T-helper 1 cell (primary cell): ENCODE measurements at places on chromosomes 7 and 10.

DNA sequence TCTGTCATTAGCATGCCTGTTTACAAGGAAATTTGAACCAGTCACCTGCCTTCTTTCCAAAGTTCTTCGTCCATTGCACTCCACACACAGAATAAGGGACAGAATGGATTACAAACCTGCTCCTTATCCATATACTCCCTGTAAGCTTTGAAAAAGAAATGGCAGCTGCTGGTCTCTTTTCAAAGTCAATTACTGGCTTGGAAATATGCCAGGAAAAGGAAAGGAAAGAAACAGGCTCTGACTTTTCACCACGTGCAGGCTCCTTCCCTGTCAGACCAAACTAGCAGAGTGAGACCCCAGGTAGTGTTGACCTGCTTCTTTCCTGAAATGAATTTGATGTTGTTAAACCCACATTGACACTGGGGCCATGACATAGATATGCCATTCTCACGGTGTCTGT, 84.5 kb downstream of the LHFPL3 start:
- DNase-seq, result no peak

DNA sequence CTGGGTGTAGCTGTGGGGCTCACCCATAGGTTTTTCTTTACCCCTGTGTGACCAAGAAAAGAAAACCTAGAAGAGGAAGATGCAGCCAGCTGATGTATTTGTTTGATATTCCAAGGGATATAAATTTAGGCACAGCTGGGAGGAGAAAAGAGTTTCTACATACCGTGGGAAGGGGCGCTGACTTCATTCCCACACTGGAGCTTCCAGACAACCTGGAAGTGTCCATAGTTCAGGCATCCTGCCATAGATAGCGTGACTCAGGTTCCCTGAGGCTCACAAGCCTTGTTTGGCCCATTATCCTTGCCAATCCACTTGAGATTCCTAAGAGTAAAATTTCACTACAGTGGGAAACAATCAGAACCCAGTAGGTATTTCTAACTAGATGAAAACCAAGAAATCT, 371.7 kb upstream of the NRP1 start:
- DNase-seq, result no peak

- no peak for DNase-seq
These were observed 68.4 kb downstream of the ASAH2B start for GRCh38 chr10:50807851-50808776.

DNA sequence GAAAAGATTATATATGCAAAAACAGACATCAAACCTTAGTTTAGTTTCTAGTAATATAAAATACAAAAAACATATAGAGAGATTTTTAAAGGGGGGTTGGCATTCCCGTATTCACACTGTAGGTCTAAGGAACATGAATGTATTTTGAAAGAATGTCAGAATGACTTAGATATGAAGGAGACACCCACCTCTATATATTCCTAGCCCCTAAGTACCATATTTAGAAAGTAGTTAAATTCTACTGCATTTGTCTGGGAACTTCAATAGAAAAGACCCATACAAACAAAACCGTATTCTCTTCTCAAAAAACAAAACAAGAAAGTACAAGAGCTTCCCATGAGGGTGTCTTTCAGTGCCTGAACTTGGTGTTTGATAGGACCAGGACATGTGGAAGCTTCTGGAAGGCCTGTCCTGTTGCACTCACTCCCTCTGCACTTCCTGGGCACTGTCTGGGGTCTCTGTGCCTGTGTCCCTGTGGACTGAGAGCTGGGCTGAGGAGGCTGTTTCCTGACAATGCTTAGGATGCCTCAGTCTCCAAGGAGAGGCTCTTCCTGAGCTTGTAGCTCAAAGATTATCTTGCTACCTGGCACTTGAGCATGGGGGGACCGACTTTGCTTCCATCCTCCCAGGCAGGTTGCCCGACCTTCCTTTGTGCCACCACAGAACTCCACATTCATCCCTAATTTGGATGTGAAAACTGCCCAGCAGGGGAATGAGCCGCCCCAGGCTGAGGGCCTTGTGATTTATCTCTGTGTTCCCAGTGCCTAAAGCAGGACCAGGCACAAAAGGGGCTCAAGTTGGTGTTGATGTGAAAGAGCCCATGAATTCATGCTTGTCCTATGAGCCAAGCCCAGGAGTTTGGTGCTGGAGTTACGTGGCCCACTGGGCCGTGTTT, 44.4 kb upstream of the KLF6 start:
- no peak for DNase-seq

DNA sequence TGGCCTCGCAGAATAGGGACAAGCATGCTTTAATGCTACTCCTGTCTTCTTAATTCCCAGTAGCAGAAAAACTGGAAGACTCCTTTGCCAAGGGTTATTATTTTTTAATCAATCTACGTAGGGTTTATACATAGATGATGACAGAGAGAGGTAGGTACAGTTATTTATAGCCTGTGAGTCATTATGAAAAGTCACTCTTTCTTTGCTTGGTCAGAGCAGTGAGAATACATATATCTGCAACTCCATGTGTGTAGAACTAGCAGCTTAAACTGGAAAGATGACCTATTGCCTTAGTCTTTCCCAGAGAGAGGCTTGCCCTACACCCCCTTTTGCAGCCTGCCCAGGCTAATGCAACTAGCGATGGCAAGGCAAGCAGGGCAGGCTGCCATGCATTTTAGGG, 1050.6 kb downstream of the NRG3 start:
- no peak for DNase-seq

DNA sequence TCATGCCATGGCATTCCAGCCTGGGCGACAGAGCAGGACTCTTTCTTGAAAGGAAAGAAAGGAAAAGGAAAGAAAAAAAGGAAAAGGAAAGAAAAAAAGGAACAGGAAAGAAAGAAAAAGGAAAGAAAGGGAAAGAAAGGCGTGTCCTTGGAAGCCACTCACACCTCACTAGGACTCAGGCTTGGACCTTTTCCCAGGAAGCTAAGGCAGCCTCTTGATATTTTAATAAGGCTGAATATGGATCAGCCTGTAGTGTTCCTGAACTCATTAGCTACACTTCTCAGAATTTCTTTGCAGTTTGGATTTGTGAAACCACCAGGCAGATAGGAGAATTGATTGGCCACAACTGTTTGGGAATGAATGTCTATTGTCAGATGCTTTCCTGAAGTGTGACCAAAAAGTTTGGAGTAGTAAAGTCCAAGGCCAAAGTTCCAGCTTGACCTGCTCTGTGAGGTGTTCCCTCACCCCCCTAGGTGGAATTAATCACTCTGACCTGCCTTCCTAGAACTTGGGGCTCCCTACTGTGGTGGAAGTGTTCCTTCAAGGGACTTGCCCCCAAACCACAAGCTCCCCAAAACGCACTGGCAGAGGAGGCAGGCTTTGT, 7.1 kb upstream of the MALSU1 start:
- DNase-seq, result no peak

GRCh38 chr7:93622036-93623033, 47.8 kb upstream of the CALCR start:
- DNase-seq, result no peak

DNA sequence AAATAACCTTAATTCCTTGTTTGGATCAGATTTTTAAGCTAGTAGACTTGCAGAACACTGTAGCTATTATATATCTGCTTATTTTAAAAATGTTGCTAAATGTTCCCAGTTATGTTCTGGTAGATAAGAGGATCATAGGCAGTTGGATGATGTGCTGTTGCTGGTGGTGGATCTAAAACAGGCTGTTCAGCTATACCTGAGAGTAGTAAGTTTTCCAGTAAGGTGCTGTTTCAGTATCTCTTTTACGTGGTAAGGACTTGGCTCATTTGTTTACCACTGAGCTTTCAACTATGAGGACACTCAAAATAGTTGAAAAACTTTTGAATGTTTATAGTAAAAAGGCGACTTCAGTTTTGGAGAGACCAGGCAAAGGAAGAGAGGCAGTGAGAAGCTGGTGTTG, 180.9 kb downstream of the CDK14 start:
- no peak for DNase-seq

DNA sequence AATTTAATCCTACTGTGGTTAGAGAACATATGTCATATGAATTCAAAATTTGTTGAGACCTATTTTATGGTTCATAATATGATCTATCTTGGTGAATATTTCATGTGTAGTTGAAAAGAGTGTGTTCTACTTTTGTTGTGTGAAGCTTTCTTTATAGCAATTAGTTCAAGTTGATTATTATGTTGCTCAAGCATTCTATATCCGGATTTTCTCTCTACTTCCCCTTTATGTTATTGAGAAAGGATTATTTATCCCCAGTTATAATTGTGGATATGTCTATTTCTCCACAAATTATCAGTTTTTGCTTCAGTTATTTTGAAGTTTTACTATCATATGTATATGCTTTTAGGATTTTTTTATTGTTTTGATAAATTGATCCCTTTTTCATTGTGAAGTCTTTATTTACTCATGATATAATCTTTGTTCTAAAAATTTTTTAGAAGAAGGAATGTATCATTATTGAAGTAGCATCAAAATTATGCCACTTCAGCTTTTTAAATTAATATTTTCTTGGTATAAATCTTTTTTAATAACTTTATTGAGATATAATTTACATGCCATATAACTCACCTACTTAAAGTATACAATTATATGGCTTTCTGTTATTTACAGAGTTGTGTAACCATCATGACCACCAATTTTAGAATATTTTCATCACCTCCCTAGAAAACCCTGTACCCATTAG, 12.0 kb upstream of the MEST start:
- no peak for DNase-seq

GRCh38 chr7:101363734-101364374, 1.2 kb downstream of the COL26A1 start:
- DNase-seq, result peak; percentile 58

DNA sequence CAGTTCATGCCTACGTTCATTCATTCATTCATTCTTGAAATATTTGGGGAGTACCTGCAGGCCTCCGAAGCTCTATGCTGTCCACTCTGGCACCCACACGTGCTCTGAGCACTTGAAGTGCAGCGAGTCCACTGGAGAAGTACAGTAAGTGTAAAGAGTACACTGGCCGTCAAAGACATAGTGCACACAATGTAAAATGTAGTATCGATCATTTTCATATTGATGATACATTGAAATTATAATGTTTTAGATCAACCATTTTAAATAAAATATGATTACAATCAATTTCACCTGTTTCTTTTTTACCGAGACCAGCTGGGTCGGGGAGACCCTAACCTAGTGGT, 37.0 kb upstream of the PURB start:
- no peak for DNase-seq

GRCh38 chr10:77417806-77418640, 219.6 kb downstream of the KCNMA1 start:
- DNase-seq, result no peak

DNA sequence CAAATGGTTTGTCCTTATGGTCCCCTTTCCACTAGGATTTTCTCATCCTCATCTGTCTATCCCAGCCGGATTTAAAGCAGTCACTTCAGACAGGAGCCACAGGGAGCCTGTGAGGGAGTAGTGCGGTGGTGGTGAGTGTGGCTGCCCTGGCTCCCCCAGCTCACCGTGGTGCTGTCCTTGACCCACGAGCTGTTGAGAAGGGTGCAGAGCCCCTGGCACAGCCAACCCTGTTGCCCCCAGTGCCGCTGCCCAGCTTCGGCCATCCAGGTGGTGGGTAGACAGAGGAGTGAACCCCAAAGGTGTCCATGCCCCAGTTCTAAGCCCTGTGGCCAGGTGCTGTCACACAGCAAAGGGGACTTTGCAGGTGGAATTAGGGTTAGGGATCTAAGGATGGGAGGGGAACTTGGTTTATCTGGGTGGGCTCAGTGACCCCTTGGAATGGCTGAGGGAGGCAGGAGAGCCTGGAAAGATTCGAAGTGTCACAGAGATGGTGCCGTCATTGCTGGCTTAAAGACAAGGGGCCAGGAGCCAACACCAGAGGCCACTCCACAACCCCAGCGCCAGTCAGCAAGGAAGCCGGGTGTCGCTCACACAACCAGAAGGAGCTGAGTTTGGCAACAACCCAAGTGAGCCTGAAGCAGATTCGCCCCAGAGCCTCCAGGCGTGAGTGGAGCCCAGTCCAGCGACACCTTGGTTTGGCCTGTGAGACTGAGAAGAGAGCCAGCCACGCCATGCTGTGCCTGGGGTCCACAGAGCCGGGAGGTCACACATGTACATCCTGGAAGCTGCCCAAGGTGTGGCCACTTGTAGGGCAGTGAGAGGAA, 142.4 kb downstream of the ADCY1 start:
- no peak for DNase-seq

DNA sequence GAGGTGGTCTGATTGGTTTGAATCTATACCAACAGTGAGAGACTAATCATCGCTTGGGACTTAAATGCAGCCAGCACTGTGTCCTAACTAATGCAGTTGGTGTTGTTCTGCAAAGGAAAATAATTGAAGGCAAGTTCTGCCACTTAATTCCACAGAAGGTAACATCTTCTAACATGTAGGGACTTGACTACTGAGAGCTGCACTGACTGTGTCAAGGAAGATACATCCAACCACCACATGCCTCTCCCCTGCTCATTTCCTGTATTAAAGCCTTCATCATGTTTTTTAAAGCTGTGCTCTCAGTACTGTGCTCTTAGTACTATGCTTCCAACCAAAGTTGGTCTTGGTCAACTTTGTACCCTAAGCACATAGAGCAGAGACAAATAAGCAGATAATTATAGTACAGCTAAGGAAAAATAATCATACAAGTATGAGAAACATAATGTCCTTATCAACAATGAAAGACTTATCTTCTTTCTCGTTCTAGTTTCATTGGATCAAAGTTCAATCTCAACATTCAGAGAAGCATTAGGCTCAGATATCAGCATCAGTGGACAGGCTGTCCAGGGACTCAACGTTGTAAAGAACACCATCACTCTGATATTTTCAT, 2.8 kb upstream of the CYP3A4 start:
- no peak for DNase-seq

- DNase-seq, result no peak
These were observed 22.3 kb downstream of the ADAMTS14 start for GRCh38 chr10:70694418-70695141.

GRCh38 chr10:129945064-129945463, 19.0 kb downstream of the EBF3 start:
- DNase-seq, result no peak

DNA sequence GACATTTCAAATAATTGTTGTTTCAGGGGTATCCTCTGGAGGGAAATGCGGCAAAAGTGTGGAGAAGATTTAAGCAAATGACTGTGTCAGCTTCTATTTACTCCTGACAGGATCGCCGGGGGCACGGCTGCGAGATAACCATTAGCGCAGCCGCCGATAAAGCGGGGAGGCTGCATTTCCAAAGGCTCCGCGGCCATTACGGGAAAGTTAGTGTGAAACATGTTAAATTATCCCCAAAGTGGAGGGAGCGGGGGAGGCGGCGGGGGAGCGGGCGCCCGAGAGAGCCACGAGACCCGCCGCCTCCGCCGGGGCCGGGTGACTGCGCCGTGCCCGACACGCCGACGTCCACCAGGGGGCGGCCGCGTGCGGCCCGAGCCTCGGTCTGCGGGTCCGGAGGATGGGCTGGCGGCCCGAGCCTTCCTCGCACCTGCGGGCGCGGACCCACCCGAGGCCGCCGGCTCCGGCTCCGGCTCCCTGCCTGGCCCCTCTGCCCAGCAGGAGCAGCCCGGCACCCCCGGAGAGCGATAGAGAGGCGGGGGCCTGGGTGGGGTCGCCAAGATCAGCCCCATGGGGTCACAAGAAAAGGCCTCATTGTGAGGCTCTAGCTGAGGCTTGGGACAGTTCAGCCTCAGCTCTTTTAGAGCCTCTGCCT, 74.4 kb upstream of the PAX2 start:
- peak; percentile 36 for DNase-seq

- no peak for DNase-seq
These were observed 107.8 kb downstream of the ARHGAP22 start for GRCh38 chr10:48496831-48497779.

GRCh38 chr7:46489106-46489505, 568.0 kb upstream of the IGFBP3 start:
- DNase-seq, result no peak

- DNase-seq, result no peak
These were observed 12.8 kb downstream of the ZMIZ2 start for GRCh38 chr7:44761207-44762161.

- no peak for DNase-seq
These were observed 809.1 kb downstream of the ANKRD7 start for GRCh38 chr7:119033641-119034040.
